ENCODE measurements at places on chromosomes 4 and X.

- no peak for DNase-seq
Observed at GRCh38 chrX:130771230-130771629, 131.8 kb downstream of the ENOX2 start.

GRCh38 chr4:57037982-57038604 is 59.4 kb downstream of the POLR2B start:
- DNase-seq: no peak

GRCh38 chr4:111838406-111838930 is 306.8 kb upstream of the FAM241A start:
- no peak for DNase-seq

- DNase-seq: no peak
Observed at GRCh38 chr4:82802911-82803310, 4.3 kb upstream of the SCD5 start.

DNA sequence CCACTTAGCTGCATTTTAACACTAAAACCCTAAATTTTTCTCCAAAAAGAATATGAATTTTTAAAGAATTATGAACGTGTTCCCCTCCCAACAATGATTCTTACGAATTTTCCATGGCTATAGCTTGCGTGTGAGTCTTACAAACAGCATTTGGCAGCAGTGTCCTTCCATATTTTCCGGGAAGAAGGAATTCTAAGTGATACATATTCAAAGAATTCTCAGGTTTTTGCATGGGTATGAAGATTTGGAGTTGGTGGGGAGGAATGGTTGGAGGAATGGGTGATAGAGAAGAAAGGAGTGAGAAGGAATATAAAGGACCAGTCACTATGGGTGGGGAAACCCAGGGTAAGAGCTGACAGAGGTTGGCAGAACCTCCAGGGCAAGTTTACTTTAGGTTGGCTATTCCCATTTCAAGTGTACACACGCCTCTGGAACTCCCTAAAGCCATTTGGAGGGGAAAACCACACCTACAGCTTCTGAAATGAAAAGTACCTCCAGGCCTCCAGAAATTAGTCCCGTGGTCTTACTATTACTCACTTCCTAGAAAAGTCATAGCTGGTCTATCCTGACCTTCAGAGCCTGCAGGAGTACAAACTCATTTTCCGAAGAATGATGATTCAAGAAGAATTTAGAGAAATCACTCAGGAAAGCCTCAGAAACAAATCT is 420.8 kb upstream of the DIPK2B start:
- DNase-seq: no peak

DNA sequence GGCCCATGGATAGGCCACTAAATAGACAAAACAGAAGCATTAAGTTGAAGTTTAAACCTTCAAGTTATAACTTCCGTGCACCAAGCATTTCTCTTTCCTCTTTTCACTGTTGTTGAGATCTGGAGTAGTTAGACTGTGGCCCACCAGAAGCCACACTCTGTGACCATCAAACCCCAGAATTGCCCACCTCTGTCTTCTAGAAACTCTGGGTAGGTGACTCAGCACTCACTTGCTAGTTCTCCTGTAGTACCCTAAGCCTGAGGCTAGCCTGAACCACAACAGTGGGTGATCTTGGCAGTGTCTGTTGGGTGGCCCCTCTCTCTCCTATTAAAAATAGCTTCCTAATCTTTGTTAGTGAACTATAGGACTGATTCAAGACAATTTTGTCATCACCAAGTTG is 24.6 kb upstream of the CD40LG start:
- DNase-seq: no peak

- no peak for DNase-seq
Observed at GRCh38 chrX:19578956-19579355, 63.6 kb upstream of the MAP3K15 start.

DNA sequence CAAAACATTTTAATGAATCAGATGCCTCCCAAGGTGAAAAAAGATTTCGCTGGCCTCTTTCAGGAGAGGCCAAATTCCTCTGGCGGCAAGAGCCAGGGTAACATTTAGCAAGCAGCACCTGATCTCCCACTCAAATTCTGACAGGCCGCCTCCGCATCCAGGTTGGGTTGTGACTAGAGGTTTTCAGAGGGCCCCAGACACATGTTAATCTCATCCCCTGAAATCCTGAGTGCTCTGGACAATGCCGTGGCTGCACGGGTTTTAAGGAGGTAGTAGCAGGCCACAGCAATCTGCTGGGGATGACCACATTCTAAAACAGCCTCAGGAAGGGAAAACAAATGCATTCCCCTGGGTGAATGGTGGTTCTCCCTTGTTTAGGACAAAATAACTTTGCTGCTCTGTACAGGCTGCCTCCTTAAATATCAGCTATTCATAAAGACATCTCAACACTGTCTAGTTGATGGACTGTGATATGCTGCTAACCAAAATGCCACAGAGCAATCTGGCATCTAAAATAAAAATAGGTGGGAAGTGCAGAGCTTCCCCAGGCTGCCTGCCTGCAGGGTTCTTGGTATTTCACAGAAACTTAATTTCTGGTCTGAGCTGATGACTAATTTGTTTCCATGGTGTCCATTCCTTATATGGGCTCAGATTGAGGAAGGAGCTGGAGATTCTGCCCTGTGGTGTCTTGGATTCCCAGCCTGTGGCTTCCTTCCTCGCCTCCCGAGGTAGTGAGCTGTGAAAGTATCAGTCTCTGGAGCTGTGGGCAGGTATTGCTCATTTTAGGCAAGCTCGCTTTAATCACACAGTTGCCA is 202.0 kb downstream of the DCLK2 start:
- no peak for DNase-seq

- no peak for DNase-seq
Observed at GRCh38 chr4:94307231-94307871, 35.3 kb downstream of the HPGDS start.

DNA sequence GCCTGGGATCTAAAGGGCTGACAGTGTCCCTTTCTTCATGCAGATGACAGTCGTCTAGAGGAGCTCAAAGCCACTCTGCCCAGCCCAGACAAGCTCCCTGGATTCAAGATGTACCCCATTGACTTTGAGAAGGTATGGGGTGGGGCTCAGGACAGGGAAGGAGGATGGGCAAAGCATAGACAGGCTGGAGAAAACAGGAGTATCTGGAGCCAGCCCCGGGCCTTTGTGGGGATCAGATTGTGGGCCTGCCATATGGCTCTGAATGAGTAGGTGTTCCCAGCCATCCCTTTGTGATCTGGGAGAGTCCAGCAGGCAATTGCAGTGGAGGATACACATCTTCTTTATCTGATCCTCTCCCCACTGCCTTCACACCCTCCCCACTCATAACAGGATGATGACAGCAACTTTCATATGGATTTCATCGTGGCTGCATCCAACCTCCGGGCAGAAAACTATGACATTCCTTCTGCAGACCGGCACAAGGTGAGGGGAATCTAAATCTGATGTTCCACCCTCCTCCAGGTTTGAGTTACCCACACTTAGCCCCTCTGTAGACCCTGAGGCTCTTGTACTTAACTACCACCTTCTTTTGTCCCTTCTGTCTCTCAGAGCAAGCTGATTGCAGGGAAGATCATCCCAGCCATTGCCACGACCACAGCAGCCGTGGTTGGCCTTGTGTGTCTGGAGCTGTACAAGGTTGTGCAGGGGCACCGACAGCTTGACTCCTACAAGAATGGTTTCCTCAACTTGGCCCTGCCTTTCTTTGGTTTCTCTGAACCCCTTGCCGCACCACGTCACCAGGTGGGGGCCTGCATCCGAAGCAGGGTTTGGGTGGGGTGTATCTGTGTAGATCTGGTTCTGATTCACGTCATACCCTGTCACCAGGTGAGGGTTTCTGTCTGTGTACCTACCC is 5.8 kb upstream of the CDK16 start:
- no peak for DNase-seq

DNA sequence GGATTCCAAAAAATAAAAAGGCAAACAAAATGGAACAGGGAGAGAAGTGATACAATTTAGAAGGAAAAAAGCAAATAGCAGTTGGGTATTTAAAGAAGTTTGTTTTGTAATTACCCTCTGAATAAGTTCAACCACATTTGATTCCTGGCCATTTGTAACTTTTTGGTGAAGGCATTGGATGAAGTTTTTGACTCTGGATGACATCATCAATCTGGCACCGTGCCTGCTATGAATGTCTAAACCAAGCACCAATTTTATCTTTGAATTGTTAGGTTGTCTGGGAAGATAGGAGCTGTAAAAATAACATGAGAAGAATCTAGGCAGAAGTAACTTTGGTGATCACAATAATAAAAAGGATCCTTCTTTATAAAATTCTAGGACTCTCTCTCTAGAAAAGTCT is 29.5 kb downstream of the TMPRSS11A start:
- no peak for DNase-seq

GRCh38 chr4:39860804-39861203 is 116.9 kb downstream of the PDS5A start:
- DNase-seq: no peak

- no peak for DNase-seq
Observed at GRCh38 chrX:98956014-98956413, 1454.1 kb downstream of the PCDH19 start.

DNA sequence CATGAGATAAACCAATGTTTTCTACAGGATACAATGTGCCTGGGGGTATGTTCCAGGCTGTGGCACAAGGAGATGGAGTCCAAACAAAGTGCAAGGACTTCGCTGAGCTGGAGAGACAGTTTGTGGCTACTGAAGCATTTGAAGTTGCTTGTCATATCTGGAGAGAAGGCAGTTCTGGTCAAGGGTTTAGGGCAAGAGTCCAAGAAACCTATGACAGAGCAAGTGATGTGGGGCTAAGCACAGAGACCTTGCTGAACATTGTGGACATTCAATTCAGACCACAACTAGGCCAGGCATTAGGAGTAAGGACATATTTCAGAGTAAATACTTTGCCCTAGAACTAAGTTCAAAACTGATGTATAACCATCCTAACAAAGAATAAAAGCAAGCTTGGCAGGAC is 34.8 kb downstream of the MAGED4B start:
- DNase-seq: no peak

DNA sequence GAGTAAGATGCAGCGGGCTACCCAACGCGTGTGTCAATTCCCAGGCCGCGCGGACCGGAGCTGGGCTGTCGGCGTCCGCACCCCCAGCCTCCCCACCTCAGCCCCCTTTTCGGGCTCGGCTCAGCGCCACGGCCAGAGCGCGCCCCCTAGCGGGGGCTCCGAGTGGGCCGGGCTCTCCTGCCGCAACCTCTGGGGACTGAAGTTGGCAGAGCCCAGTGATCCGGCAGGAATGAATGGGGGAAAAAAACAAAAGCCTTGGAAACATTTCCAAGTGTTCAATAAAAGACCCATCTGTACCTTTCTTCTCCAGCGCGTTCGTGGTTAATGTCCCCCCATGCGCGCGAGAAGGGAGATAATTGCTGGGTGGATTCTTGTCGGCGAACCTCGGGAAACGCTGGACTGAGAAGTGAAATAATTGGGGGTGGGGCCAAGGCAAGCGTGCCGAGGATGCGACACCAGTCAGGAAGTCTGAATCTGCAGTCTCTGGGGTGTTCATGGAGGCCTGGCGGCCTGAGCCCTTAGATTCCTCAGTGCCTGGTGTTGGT is 5.2 kb upstream of the ARX start:
- DNase-seq: no peak

GRCh38 chr4:1072830-1073446 is 40.4 kb downstream of the RNF212 start:
- DNase-seq: peak; percentile 9

GRCh38 chrX:440636-441035 is 53.9 kb upstream of the PPP2R3B start:
- DNase-seq: no peak

GRCh38 chr4:121654738-121655137 is 42.0 kb downstream of the ANXA5 start:
- DNase-seq: no peak

DNA sequence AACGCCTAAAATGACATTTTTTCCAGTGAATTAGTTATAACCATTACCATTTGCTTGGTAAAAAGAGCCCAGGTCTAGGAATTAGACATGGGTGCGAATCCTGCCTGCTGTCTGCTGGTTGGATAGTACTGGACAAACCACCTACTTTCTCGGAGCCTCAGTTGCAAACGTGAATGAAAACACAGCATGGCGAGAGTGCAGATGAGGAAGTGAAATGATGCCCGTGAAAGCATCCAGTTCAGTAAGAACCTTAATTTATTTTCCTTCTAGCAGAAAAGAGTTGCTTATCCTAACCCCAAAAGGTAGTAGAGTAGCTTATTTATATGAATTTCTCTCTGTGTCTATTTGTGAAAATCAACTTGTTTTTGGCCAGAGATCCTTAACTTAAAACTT is 171.4 kb upstream of the GALNT7 start:
- DNase-seq: no peak

GRCh38 chr4:77579406-77580076 is 26.1 kb upstream of the CXCL13 start:
- DNase-seq: no peak

- DNase-seq: no peak
Observed at GRCh38 chr4:103482471-103482870, 237.3 kb downstream of the TACR3 start.

- no peak for DNase-seq
Observed at GRCh38 chr4:70818173-70818855, 21.4 kb downstream of the GRSF1 start.

DNA sequence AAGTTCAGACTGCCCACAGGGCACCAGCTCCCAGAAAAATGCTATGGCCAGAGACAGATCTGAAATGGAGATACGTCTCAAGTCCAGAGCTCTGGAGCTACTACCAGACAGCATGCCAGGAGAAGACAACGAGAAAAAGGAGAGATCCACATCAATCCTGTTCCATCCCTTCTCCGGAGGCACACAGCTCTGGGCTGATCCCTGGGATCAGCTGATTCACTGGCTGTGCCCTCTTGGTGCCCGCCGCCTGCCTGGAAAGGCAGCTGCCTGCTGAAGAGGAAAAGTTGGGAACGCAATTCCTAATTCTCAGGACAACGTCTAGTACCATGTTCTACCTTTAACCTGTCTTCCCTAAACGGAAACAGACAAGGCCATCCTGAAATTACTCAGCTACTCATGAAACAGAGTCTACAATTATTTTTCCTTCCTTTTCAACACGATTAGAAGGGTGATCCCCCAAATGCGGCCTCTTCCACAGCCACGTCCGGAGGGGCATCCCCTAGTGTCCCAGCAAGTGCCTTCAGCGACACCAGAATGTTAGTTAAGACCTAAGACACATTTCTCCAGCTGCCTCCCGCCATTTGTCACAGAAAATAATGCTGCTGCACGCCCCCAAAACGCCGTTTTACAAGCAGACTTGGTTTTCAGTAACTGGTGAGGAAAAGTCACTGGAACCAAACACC is 2.4 kb downstream of the ZFYVE28 start:
- no peak for DNase-seq

- DNase-seq: no peak
Observed at GRCh38 chr4:159435561-159436023, 332.7 kb downstream of the RAPGEF2 start.

DNA sequence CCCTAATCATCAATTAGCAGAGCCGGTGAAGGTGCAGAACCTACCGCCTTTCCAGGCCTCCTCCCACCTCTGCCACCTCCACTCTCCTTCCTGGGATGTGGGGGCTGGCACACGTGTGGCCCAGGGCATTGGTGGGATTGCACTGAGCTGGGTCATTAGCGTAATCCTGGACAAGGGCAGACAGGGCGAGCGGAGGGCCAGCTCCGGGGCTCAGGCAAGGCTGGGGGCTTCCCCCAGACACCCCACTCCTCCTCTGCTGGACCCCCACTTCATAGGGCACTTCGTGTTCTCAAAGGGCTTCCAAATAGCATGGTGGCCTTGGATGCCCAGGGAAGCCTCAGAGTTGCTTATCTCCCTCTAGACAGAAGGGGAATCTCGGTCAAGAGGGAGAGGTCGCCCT is 3.3 kb upstream of the OPN1LW start:
- no peak for DNase-seq

All from activated CD8-positive, alpha-beta memory T cell treated with anti-CD3 and anti-CD28 coated beads for 4 hours (primary cell).